Skeletal muscle tissue (tissue), 5 donors: ENCODE measurements at places on chromosomes 1 and 21. TPM values are rescaled to one million over a fixed set of nuclear protein-coding genes. Genes with fewer than 3 reads are reported as not detected.

Gene SLC16A4
- 12.5 TPM for total RNA-seq

Gene KCNK1
- 1.6 TPM for total RNA-seq

Gene SYCP1
- not detected for total RNA-seq

Gene PROK1
- not detected for total RNA-seq

Gene SSBP3
- 27.1 TPM for total RNA-seq

Gene SH2D1B
- total RNA-seq: 0.52 TPM

Gene GUCA2B
- total RNA-seq: not detected

Gene KDF1
- total RNA-seq: not detected

Gene GPA33
- total RNA-seq: under 0.01 TPM

Gene CTTNBP2NL
- total RNA-seq: 8.4 TPM

Gene CRYZ
- total RNA-seq: 21.4 TPM

Gene SZRD1
- total RNA-seq: 13.0 TPM

Gene COL8A2
- 11.0 TPM for total RNA-seq

Gene DEPDC1
- total RNA-seq: 3.1 TPM

Gene GMEB1
- 4.7 TPM for total RNA-seq

Gene FCRL1
- total RNA-seq: under 0.01 TPM

Gene RASSF5
- total RNA-seq: 3.1 TPM

Gene RIMS3
- total RNA-seq: 0.52 TPM

Gene SPOCD1
- not detected for total RNA-seq

Gene PKP1
- total RNA-seq: 3.7 TPM

Gene CFHR1
- 1.6 TPM for total RNA-seq

Gene CD164L2
- not detected for total RNA-seq

Gene ZNF648
- total RNA-seq: under 0.01 TPM

Gene OXCT2
- total RNA-seq: not detected

Gene IL20
- total RNA-seq: not detected

Gene RGS8
- total RNA-seq: not detected

Gene PCSK9
- total RNA-seq: 3.1 TPM

Gene SPRR1B
- total RNA-seq: not detected

Gene LMX1A
- total RNA-seq: 1.6 TPM

Gene SELP
- total RNA-seq: 0.52 TPM

Gene MROH9
- not detected for total RNA-seq

Gene ANKRD45
- not detected for total RNA-seq

Gene ECM1
- total RNA-seq: 0.52 TPM

Gene MKNK1
- 20.4 TPM for total RNA-seq

Gene KRTAP13-2
- total RNA-seq: not detected

Gene FCRL3
- not detected for total RNA-seq

Gene TEKT2
- 2.1 TPM for total RNA-seq

Gene DMRTA2
- under 0.01 TPM for total RNA-seq

Gene NUP133
- 44.4 TPM for total RNA-seq

Gene LMOD1
- total RNA-seq: 15.1 TPM

Gene CGN
- total RNA-seq: 0.52 TPM

Gene TAS1R1
- total RNA-seq: 5.7 TPM

Gene ARTN
- not detected for total RNA-seq

Gene IFNLR1
- not detected for total RNA-seq

Gene CFHR3
- 1.0 TPM for total RNA-seq

Gene MPL
- not detected for total RNA-seq

Gene SHISA4
- 50.1 TPM for total RNA-seq

Gene PEAR1
- 4.7 TPM for total RNA-seq

Gene CHIA
- total RNA-seq: not detected

Gene F13B
- not detected for total RNA-seq

Gene ZFP69B
- total RNA-seq: under 0.01 TPM

Gene XCL2
- total RNA-seq: not detected

Gene NUAK2
- total RNA-seq: 1.0 TPM

Gene AGMAT
- total RNA-seq: 4.2 TPM

Gene AGBL4
- under 0.01 TPM for total RNA-seq
